ENCODE measurements at places on chromosomes 13 and 19.

DNA sequence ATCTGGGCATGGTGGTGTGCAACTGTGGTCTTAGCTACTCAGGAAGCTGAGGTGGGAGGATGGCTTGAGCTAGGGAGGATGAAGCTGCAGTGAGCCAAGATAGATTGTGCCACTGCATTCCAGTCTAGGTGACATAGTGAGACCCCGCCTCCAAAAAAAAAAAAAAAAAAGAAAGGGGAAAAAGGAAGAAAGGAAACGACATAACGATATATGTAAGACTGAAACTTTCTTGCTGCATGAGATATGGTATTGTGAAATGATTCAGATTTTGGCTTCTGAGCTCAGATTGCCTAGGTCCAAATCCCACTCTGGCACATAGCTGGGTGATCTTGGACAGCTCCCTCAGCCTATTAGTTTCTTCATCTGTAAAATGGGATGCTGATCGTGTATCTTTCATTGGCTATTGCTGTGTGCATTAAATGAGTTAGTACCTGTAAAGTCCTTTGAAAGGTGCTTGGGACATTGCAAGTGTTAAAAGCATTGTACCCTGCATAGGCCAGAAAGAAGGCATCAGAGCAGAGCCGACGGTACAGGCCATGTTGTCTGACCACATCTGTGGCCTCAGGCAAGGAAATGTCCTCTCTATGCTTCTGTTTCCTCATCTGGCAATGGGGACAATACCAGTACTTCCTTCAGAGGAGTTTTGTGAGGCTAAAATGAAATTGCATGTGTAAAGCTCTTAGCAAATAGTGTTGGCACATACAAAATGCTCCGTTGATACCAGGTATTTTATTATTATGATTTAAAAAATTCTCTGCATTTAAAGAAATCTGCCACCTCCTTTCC lies 32.6 kb upstream of the SLC46A3 start:
- no peak for DNase-seq

DNA sequence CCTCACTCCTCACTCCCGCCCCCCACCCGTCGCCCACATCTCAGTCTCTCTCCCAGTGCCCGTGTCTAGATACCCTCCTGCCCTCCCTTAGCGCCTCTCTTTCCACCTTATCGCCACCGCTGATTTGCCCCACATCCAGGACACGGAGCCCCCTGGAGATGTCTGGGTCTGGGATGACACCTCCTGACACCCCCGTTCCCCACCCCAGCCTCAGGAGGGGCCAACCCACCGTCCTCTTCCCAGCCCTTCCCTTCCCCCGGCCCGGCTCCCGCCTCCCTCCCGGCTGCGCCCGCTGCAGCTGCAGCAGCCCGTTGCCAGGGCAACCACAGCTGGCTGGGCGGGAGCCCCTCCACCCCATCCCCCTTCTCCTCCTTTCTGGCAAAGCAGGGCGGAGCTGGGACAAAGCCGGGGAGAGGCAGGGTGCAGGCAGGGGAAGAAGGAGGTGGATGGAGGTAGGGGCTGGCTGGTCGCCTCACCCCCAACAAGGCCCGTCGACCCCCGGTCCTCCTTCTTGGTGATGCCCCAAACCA lies 13.5 kb downstream of the DPF1 start:
- DNase-seq = no peak

- no peak for DNase-seq
Measured at GRCh38 chr13:29903996-29904395, 53.6 kb upstream of the UBL3 start.

- DNase-seq = no peak
Measured at GRCh38 chr13:44011036-44011435, 131.3 kb downstream of the LACC1 start.

GRCh38 chr13:22961835-22962537 lies 218.8 kb upstream of the SGCG start:
- no peak for DNase-seq

GRCh38 chr13:43961909-43962308 lies 82.2 kb downstream of the LACC1 start:
- DNase-seq = no peak

DNA sequence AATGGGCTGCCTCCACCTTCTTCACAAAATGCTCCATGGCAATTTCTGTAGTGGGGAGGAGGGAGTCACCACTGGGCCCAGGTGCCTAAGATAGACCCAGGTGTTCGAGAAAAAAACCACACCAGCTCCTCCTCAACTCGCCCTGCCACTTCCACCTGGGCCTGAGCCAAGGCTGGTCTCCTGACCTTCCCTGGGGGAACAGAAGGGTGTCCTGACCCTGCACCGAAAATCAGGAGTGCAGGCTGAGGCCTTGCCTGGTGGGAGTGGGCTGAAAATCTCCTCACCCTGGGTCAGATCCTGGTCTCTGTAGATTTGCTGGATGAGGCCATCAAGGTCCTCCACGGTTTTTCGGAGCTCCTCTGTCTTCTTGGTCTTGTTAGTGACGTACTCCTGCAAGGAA lies 17.6 kb upstream of the AKAP8 start:
- no peak for DNase-seq

GRCh38 chr13:33472446-33472845 lies 186.9 kb upstream of the STARD13 start:
- no peak for DNase-seq

GRCh38 chr13:40465015-40465390 lies 201.4 kb downstream of the FOXO1 start:
- no peak for DNase-seq

GRCh38 chr19:50325310-50326100 lies 3.7 kb downstream of the KCNC3 start:
- peak; percentile 69 for DNase-seq

- no peak for DNase-seq
Measured at GRCh38 chr13:30147421-30147820, 159.9 kb downstream of the KATNAL1 start.

GRCh38 chr13:25136880-25137787 lies 35.0 kb downstream of the AMER2 start:
- DNase-seq = no peak

DNA sequence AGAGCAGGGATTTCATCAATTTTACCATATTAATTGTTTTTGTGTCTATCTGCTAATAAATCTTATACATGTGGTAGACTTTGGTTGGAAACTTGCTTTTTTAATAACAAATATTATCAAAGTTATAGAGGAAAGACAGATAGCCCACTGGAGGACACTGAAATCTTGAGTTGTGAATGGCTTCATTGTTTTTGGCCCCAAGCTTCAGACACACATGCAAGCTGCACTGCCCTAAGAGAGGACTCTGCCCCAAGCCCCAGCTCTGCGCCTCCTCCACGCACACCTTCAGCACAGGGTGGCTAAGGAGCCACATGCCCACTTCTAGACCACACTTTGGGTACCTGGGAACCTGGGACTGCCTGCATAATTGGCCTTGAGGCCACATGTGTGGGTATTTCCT lies 35.2 kb downstream of the RCBTB2 start:
- no peak for DNase-seq

- no peak for DNase-seq
Measured at GRCh38 chr19:16000024-16000663, 51.3 kb downstream of the OR10H4 start.

GRCh38 chr13:42649141-42649540 lies 75.2 kb downstream of the TNFSF11 start:
- DNase-seq = no peak

GRCh38 chr19:38145623-38146022 lies 78.4 kb downstream of the DPF1 start:
- DNase-seq = no peak

- no peak for DNase-seq
Measured at GRCh38 chr13:69243366-69243765, 864.3 kb upstream of the ATXN8OS start.

GRCh38 chr19:12946092-12946721 lies 545 bp downstream of the RAD23A start:
- peak; percentile 89 for DNase-seq

- peak; percentile 88 for DNase-seq
Measured at GRCh38 chr19:47228168-47228936, 2.6 kb downstream of the BBC3 start.

GRCh38 chr19:8239528-8240273 lies 30.5 kb downstream of the CERS4 start:
- DNase-seq = no peak

DNA sequence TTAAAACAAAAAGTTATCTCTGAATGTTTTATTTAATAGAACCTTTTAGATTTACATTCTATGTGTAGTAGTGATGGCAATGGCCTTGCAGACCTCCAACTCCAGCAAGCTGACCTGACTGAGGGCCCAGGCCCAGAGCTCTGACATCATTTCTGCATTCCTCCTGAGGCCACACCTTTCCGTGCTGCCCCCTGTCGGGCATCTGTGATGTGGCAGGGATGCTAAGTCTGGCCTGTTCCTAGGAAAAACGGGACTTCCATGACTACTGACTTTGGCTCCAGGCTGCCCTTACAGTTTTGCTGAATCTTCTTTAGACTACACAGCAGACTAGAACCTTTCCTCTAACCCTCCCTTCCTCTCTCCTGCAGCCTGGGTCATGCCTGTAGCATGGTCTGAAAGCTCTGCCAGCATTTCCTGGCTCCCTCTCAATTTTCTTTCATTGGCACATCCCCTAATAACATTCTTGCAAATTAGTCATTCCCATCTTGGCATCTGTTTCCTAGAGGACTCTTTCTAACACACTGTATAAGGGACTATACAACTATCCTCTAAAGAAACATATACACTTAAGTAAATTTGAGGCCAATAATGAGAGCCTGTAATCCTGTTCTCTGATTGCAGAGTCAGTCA lies 249.1 kb downstream of the GPC5 start:
- DNase-seq = peak; percentile 23

GRCh38 chr13:70964874-70965273 lies 856.6 kb upstream of the KLHL1 start:
- DNase-seq = peak; percentile 0

- DNase-seq = no peak
Measured at GRCh38 chr19:30452931-30453330, 80.7 kb downstream of the ZNF536 start.

GRCh38 chr13:19957320-19958154 lies 990 bp upstream of the ZMYM2 start:
- DNase-seq = peak; percentile 89

DNA sequence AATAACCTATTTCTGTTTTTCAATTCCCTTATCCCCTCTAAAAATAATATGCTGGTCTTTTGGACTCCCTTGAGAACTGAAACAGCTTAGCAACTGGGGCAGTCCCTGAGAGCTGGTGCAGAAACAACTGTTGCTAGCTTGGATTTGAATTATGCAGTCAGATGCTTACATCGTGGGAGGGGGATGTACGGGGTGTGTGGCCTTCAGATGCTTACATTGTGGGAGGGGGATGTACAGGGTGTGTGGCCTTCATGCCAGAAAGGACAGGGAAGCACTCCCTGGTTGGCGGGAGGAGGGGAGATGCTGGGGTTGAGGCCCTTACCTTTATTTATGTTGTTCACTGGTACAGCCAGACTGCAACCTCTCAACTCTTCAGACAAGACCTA lies 25.6 kb downstream of the LRCH1 start:
- no peak for DNase-seq

GRCh38 chr19:43560687-43561086 lies 14.6 kb downstream of the XRCC1 start:
- DNase-seq = peak; percentile 14

- no peak for DNase-seq
Measured at GRCh38 chr19:32066056-32066455, 279.4 kb upstream of the ZNF507 start.

DNA sequence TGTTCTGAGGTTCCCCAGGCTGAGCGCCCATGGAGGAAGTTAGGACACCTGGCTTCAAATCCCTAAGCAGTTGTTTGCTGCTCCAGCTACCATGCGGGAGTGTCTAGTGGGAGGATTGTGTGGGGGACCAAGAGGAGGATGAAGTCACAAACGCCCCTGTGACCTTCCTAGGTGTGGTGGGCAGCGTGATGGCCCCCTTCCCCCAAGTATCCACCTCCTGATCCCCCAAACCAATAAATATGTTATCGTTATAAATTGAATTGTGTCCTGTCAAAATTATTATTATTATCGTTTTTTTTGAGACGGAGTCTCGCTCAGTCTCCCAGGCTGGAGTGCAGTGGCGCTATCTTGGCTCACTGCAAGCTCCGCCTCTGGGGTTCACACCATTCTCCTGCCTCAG lies at the start of gene SLC25A41:
TSS of gene SLC25A41 (minus strand) at position 101 of the 400 bp plus-strand sequence. CDS start at position 31, 70 bp downstream.
- DNase-seq = no peak

GRCh38 chr19:15759962-15760565 lies 22.3 kb downstream of the OR10H3 start:
- DNase-seq = peak; percentile 38

- no peak for DNase-seq
Measured at GRCh38 chr19:3509566-3509989, 3.5 kb downstream of the FZR1 start.

GRCh38 chr13:39847336-39847735 lies 191.9 kb downstream of the COG6 start:
- no peak for DNase-seq

GRCh38 chr13:107185889-107186288 lies 618.0 kb upstream of the ARGLU1 start:
- no peak for DNase-seq

GRCh38 chr19:2290441-2291184 lies 8.6 kb upstream of the PEAK3 start:
- no peak for DNase-seq

All from erythroblast (primary cell).